ENCODE measurements at places on chromosomes 2 and 18. TPM values are rescaled to one million over a fixed set of nuclear protein-coding genes. Genes with fewer than 3 reads are reported as not detected.

DNA sequence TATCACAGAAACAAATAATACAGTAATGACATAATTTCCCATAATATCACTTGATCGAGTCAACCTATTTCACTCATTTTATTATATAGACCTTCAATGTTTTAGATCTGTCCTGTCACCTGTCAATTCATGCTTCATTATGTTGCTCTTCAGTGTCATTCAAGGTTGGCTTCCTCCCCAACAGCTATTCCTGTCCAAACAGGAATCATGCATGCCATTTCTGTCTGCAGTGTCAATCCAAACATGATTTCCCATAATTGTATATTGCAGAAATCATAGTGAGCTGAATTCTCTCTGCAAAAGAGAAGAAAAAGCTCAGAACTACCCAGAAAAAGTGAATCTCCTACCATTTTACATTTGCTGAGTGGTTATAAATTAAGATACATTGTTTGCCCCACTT lies 628.6 kb downstream of the NR4A2 start:
- no peak for DNase-seq

The SLC66A2 gene
- 21.9 TPM for polyA plus RNA-seq

The NHEJ1 gene
- polyA plus RNA-seq, result 20.4 TPM

- no peak for DNase-seq
Measured at GRCh38 chr2:58494071-58494501, 253.0 kb upstream of the FANCL start.

The SOX11 gene
- polyA plus RNA-seq, result 23.0 TPM

DNA sequence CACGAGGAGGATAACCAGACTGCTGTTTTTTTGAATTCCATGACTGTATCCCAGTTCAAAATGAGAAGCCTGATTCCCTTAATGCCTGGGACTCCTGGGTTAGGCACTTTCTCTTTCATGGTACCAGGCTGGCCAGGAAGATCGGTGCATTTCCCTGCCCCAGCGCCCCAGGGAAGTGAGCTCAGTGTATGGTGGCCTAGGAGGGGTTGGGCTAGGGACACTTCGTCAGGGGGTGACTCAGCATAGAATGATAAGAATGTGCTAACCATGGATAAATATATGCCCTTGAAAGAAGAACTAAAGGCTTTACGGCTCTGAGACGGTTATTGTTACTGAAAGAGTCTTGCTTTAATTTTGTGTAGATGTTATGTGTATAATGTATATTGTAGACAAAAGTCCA lies 27.5 kb upstream of the FAM237A start:
- DNase-seq, result no peak

- no peak for DNase-seq
Measured at GRCh38 chr2:46066601-46067000, 230.6 kb upstream of the EPAS1 start.

DNA sequence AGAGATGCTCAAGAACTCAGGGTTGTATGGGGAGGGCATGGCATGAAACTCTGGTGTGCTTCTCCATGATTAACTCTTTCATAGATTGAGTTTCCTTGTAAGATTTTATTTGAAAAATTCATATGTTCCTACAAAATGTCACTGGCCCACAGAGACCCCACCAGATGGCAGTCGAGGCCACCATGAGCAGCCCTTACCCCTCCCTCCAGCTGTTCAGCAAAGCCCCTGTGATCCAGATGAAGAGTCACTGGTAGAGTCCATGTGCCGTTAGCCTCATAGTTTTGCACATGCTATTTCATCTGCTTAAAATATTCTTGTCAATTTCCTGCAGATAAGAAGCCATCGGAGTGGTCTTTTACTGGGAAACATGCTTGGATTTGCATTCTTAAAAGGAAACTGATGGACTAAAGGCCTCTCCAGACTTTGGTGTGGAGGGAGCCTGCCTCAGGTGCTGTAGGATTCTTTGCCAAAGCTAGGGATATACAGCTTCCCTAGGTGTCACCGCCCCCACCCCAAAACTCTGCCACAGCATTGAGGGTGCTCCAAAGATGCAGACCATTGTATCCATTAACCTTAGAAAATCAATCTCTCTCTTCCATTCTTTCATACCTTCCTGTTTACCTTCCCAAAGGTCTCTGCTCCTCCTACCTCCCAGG lies 18.8 kb downstream of the ZNF385B start:
- no peak for DNase-seq

DNA sequence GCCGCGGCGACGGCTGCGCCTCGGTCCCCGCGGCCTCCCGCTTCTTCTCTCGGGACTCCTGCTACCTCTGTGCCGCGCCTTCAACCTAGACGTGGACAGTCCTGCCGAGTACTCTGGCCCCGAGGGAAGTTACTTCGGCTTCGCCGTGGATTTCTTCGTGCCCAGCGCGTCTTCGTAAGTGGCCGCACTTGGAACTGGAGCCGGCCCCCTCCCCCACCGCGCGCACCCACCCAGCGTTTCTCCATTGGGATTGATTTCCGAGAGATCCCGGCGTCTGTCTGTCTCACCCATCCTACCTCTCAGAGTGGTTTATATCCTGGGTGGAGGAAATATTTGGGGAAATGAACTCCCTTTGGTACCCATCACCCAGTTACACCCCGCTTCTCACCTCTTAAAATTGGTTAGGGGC lies 498 bp downstream of the ITGAV start:
- DNase-seq, result no peak

DNA sequence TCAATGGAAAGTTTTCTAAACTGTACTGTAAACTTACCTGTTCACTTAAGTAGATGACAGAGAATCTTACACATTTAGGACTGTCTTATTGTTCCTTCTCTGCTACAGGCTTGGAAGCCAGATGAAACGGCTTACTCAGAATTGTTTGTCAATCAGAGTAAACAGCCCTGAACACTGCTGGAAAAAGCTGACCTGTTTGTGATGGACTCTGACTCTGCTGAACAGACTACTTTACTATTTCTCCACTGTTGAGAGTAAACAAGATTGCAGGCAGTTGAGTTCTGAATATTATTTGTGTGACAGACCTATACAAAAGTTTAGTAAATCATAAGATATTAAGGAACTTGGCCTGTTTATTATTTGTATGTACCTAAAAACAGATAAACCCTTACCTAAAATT lies 99.0 kb downstream of the NOL10 start:
- no peak for DNase-seq

- DNase-seq, result no peak
Measured at GRCh38 chr2:163312713-163313112, 423.1 kb downstream of the FIGN start.

- DNase-seq, result no peak
Measured at GRCh38 chr2:62307469-62308389, 111.8 kb downstream of the B3GNT2 start.

DNA sequence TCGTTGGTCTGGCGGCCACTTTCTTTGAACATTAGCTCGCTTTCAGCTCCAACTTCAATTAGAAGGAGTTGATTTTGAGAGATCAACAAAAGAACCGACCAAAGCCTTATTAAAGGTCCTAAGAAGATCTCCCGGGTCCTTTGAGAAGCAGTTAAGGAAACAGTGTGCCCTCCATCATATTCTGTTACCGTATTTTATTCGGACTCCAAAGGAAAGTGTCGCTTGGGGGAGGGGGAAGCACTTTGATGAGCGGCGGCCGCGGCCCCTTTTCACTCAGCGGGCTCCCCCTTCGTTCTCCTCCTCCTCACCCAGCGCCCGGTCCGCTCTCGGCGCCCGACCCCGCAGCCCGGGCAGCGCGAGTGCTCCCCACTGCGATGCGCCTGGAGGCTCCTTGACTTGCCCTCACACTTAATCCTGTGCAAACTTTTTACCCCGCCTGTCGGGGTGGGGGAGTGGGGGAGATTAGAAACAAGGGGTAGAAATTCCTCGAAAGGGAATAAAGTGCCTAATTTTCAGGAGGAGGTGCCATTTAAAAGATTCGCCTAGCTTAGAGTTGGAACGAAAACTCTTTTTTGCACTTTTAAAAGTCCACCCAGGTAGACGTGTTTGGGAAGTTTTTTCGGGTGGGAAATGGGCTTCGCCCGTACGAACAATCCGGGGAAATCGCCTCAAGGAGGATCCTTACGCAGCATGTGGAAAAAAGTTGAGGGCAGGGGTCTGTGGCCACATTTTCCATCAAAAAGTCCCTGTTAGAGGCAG lies 1.2 kb upstream of the OTX1 start:
- DNase-seq, result no peak

DNA sequence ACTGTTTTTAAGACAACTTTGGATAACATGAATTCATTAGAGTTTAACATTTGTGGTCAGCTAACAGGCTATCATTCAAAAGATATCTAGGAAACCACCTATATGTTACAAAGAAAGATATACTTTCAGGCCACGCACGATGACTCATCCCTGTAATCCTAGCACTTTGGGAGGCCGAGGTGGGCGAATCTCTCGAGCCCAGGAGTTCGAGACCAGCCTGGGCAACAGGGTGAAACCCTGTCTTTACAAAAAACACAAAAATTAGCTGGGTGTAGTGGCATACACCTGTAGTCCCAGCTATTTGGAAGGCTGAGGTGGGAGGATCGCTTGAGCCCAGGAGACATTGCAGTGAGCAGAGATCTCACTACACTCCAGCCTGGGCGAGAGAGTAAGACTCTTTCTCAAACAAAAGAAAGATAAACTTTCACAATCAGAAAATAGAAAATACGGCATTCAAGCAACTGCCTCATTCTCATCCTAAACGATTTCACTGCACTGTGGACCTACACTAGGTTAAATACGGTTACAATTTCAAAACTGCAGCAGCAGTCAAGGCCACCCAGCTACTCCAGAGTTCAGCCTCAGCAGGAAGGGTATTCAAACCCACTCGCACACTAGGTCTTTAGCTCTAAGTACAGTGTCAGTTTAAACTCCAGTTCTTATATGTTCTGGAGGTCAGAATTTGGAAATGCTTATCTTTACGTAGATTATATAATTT lies 250.0 kb upstream of the SLC39A10 start:
- no peak for DNase-seq

- DNase-seq, result no peak
Measured at GRCh38 chr18:40673150-40673549, 1281.9 kb upstream of the PIK3C3 start.

The ARHGAP28 gene
- 33.7 TPM for polyA plus RNA-seq

The HNMT gene
- polyA plus RNA-seq, result 72.6 TPM

DNA sequence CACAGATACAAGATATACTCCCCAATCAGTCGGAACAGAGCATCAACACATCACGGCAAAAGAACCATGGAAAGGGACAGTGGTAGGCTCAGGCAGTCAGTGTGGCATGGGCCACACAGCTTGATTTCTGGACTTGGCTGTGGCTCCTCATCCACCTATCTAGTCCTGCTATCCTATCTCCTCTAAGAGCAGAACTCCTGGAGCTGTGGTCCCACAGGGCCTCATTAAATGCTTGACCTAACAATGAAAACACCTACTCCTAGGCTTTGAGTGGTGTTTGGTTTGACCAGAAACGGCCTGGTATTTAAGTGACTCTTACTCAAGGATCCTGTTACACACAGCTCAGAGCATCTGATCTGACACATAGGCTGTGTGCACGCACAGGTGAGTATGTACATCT lies 33.6 kb upstream of the SMAD2 start:
- DNase-seq, result no peak

- DNase-seq, result no peak
Measured at GRCh38 chr2:203401-203800, 60.4 kb downstream of the SH3YL1 start.
